ENCODE measurements at places on chromosomes 1 and 21.
A peak's percentile ranks its signal among the peaks of the same experiment; 100 is the strongest.

DNA sequence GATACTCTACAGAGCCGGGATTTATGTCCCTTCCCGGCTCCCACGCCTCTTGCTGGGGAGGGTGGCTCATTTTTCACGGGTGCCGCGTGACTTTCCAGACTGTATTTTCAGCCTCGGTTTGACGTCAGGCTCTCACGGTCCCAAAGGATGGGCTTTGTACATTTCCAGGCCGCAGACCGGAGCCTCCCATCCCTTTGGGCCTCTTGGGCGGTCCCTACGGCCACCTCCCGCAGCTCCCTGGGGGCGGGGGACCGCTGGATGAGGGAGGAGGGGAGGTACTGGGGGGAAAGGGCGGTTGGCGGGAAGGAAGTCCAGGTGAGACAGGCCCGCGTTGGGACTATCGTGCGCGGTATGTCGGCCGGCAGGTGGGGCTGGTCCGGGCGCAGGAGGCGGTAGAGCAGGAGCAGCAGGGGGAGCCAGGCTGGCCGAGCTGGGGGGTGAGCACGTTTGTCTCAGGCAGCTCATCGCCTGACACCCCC is 17.9 kb downstream of the UBL4B start:
- no peak for DNase-seq

DNA sequence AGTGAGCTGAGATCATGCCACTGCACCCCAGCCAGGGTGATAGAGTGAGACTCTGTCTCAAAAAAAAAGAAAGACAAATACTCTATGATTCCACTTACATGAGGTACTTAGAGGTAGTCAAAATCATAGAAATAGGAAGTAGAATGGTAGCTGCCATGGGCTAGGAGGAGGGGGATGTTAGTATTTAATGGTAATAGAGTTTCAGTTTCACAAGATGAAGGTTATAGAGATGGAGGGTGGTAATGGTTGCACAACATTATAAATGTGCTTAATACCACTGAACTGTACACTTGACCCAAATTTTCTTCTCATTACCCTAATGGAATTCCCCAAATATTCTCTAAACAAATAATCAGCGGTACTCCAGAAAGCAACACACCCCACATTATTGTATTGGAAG is 12.8 kb downstream of the EIF2B3 start:
- no peak for DNase-seq

DNA sequence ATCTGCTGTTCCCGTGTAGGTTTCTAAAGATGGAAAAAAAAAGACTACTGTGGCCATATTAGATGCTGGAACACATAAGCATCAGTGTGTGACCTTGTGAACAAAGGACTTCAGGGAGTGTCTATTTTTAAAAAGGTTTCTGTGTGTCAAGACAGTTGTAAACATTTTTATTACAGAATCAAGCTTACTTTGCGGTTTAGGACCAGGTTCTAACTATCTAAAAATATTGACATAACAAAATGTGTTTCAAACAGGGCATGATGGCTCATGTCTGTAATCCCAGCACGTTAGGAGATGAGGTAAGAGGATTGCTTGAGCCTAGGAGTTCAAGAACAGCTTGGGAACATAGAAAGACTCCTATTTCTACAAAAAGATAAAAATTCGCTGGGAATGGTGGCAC is 7.1 kb upstream of the DDI2 start:
- DNase-seq = no peak

- peak; percentile 10 for DNase-seq
These were observed 80.4 kb upstream of the SPATA6 start for GRCh38 chr1:48552420-48552819.

- no peak for DNase-seq
These were observed 4.8 kb upstream of the SELENBP1 start for GRCh38 chr1:151377150-151377884.

DNA sequence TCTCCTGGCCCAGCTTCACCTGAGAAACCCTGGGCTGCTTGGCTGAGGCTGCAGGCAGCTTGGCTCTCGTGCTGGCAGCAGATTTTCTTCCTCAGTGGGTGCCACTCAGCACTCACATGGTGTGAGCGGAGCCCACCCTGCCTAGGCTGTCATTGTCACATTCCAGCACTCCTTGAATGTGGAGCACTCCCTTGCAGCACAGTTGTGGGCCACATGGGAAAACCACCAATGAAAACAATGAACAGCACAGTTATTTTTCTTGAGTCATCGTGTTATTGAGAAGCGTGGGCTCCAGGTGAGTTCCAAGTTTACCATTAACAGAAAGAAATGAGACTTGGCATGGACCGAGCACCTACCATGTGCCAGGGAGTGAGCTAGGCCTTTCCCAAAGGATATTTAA is 27.2 kb upstream of the TRIM67 start:
- no peak for DNase-seq

DNA sequence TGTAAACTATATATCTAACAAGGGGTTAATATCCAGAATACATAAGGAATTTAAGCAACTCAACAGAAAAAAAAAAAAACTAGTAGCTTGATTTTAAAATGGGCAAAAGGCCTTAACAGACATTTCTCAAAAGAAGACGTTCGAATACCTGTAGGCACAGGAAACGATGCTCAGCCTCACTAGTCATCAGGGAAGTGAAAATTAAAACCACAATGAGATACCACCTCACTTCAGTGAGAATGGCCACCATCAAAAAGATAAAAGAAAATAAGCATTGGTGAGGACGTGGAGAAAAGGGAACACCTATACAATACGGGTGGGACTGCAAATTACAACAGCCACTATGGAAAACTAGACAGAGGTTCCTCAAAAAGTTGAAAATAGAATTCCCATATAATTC is 37.3 kb downstream of the NPHP4 start:
- DNase-seq = no peak

- no peak for DNase-seq
These were observed 167.1 kb downstream of the ATP6V1G3 start for GRCh38 chr1:198373376-198373775.

DNA sequence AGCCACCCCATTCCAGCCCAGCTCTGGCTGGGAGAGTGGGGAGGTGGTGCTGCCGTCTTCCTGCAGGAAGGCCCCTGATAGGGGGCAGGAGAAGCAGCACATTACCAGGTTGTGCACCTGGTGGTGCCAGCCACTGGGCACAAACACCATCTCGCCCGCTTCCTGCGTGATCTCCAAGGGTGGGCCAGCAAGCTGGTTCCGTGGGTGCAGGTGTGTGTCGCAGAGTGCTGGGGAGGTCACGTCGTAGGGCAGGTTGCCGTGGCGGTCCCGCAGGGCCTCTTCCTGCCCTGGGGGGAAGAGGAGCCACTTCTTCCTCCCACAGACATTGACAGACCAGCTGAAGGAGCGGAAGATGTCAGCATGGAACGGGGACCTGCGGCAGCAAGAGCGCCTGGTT is 1.8 kb downstream of the JMJD4 start:
- DNase-seq = no peak

DNA sequence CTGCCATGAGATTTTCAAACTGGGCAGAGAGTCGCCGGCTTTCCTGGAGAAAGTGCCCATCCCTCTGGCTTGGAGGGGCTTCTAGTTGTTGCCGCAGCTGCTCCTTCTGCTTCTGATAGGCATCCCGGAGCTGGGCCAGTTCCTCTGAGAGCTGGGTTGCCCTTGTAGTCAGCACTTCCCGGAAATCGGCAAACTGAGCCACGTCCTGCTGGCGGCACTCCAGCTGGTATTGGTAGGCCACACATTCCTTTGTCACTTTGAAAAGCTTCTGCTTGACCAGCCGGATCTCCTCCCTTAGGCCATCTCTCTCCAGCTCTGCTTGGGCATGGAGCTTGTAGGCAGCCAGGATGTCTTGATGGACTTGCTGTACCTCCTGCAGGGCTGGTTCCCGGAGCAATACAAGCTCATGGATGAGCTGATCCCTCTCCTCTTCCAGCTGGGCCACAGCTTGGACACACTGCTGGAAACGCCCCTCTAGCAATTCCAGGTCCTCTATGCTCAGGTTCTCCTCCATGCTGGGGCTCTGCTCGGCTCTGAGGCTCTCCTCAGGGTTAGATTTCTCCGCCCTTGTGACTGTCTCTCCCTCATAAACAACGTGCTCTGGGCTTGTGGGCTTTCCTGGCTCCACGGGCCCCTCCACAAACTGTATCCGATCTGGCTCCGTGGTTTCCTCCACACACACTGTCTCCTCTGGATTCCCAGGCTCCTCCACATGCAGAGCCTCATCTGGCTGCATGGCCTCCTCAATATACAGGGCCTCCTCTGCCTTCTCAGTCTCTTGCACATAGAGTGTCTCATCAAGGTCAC is 7.3 kb downstream of the SYNC start:
- DNase-seq = no peak

DNA sequence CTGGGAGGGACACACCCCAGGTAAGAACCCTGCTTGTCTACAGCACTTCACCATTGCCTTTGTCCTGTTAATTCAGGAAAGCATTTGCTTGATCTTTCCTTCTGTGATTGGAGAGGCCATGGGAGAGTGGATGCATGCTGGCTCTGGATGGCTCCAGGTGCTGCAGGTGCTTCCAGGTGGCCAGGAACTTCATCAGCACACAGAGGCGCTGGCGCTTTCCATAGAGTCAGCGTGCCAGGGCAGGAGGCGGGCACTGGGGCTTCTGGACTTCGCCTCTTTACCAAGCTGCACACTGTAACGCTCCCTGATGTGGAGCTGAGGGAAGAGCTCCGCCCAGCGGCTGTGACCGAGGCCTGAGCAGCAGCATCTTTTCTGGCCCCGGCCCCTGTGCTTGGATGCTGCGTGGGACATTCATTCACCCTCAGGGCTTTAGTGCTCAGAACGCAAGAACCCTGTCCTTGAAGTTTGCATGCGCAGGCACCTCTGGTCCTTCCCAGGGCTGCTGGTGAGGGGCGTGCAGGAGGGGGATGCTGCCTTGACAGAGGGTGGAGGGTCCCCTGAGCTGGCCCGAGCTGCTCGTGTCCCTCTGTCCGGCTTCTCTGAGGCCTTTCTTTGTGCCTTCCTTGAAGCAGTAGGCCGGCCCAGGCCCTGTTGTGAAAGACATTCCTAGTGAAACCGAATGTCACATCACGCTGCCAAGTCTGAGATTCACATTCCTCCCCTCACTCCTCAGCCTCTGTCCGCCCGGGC is 1.6 kb upstream of the MX2 start:
- DNase-seq = no peak

DNA sequence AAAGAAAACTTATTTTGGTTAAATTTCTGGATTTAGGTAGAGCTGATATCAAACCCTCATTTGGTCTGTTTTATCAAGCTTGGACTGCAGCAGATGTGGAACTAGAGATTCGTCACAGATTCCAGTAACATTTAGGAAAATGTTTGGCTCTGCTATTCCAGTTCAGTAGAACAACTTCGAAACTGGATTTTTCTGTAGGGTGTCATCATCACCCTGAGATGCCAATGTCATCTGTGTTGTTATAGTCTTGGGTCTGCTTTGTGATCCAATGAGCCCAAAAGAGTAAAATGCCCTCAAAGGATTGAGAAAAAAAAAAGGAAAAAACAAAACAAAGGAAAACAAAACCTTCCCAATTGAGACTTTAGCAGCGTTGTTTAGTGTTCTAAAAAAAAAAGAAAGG is 55.4 kb downstream of the LAMC2 start:
- DNase-seq = no peak

DNA sequence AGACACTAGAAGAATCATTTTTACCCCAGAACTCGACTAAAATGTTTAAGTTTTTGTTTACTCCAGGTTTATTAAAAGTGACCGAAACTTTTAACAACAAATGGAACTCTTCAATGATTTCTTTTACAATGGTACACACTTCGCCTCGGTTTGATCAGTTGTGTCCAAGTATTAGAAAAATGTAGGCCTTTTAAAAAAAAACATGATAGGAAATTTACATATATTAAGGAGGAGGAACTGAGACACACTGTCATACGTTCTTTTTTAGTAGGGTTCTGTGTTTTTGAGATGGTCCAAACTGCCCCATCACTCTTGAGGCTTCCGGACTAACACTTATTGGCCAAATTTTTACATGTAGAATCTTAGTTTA is 1.3 kb downstream of the PRDM2 start:
- no peak for DNase-seq

GRCh38 chr1:89670163-89670562 is 37.2 kb downstream of the LRRC8C start:
- DNase-seq = no peak

DNA sequence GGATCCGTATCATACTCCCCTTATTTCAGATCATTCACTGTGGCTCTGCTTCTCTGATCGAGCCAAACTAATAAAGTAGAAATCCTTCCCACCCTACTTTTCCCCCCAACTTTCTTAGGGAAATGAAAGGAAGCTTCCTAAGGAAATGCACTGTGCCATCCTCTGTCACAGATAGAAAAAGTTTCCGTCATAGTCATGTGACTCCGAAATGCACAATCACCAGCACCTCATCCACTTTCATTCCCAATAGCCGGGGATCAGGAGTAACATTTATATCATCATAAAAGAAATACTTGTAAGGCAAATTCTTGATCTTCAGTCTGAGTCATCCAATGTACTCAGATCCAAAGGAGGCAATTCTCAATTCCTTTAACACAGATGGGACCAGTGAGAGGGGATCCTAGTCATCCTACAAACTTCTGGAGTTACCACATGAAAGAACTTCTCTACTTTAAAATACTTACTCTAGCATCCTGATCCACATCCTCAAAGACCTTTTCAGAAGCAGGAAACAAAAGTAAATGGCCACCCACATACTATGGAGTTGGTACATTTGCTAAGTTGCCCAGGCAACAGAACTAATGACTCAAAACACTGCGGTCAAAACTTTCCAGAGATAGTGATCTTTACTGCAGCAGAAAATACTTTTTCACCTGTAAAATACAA is 97.8 kb upstream of the ZC3H11B start:
- DNase-seq = peak; percentile 40

- DNase-seq = no peak
These were observed 941 bp upstream of the IFI16 start for GRCh38 chr1:159008744-159009188.

- no peak for DNase-seq
These were observed 40.1 kb downstream of the TLR5 start for GRCh38 chr1:223102797-223103533.

- no peak for DNase-seq
These were observed 25.3 kb downstream of the TP53BP2 start for GRCh38 chr1:223820515-223820858.

DNA sequence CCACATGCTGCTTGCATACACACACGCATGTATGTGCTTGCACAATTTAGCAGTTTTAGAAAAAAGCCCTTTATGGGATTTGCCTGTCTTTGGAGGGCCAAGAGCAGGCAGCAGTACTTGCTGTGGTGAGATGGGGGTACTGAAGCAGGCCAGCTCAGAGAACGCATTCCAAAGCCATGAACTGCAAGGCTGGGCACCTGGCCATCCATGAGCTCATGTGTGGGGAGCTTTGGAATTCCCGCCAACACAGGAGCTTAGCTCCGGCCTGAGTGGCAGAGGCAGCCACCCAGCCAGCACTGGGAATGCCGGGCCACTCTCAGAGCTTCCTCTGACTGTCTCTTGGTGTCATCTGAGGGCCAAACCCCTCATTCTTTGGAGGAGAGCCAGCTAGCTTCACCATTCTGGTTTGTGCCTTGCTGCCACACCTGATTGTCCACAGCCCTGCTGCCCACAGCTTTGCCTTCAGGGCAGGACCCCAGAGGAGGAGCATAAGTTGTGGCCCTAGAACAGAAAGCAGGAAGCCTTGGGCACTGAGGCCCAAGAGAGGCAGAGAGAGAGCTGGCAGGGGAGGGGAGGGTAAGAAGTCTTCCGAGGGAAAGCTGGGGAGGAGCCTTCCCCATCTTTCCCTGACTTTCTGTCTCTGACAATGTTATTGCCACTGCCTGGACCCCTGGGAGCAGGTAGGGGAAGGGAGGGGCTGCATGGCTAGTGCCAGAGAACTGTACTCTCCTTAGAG is 92.1 kb upstream of the POU3F1 start:
- DNase-seq = peak; percentile 43

Measured in HCT116 (cell line).